ENCODE measurements at places on chromosomes 7 and 10. TPM values are rescaled to one million over a fixed set of nuclear protein-coding genes. Genes with fewer than 3 reads are reported as not detected.

The MYOZ1 gene
- total RNA-seq = 4.9 TPM

The GGCT gene
- 36.4 TPM for total RNA-seq

The TRPV5 gene
- total RNA-seq = not detected

The ZNF117 gene
- 89.6 TPM for total RNA-seq

The GIMAP6 gene
- 44.4 TPM for total RNA-seq

The GIMAP4 gene
- total RNA-seq = 69.1 TPM

The SPDYE9 gene
- total RNA-seq = not detected

The PAX4 gene
- total RNA-seq = not detected

The OPN1SW gene
- not detected for total RNA-seq

The CALN1 gene
- 0.68 TPM for total RNA-seq

The ETV1 gene
- 1.5 TPM for total RNA-seq

The C10orf53 gene
- total RNA-seq = not detected

The ALOX5 gene
- total RNA-seq = 33.9 TPM

The TRIM24 gene
- 11.7 TPM for total RNA-seq

The DENND2A gene
- 13.6 TPM for total RNA-seq

The PDE6C gene
- not detected for total RNA-seq

The TWIST1 gene
- 52.0 TPM for total RNA-seq

The LRRC61 gene
- total RNA-seq = 2.4 TPM

The ITPRID1 gene
- total RNA-seq = not detected

Measured in subcutaneous adipose tissue (tissue), 4 donors.